HFF-Myc (cell line): ENCODE measurements at places on chromosomes 6 and 20.

DNA sequence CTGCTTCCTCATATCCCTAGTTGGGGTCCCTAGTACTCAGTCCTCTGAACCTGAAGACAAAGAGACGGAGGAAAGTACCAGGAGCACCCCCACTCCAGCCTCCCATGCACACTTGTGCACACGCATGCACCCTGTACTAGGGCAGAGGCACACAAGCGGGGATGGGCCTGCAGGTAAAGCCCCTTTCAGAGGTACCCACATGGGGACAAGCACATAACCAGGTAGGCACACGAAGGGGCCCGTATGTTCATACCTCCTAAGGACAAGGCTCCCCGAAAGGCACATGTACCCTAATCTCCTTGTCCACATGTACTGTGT is 1.1 kb downstream of the TMEM151B start:
- DNase-seq = no peak

DNA sequence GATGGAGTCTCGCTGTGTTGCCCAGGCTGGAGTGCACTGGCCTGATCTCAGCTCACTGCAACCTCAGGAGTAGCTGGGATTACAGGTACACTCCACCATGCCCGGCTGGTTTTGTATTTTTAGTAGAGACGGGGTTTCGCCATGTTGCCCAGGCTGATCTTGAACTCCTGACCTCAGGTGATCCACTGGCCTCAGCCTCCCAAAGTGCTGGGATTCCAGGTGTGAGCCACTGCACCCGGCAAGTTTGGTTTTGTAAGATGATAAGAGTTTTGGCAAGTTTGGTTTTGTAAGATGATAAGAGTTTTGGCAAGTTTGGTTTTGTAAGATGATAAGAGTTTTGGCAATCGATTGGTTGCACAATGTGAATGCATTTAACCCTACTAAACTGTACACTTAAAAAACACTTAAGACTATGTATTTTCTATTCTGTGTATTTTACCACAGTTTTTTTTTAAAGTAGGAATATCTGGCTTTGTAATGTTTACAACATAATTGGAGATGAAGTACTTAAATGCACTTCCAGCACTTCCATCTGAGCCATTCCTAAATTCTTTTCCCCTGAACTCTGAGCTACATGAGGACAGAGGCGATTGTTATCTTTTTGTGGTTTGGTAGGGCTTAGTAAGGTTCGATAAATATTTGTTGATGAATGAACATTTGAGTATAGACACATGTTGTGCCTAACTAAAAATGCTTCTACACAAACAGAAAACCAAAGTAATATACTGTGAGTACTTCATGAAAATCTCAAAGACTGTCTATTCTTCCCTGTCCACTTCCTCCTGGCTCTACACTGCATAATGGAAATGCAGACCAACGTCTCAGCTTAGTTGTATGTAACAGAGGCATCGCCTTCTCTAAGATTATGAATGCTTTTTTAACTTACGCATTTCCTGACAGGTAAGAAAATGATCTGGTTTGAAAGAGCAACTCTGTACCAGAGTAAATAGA is 18.8 kb downstream of the SAMHD1 start:
- no peak for DNase-seq

- DNase-seq = no peak
These were observed 8.4 kb upstream of the STK35 start for GRCh38 chr20:2093159-2093781.

GRCh38 chr20:1883986-1884385 is 11.2 kb upstream of the SIRPA start:
- no peak for DNase-seq

DNA sequence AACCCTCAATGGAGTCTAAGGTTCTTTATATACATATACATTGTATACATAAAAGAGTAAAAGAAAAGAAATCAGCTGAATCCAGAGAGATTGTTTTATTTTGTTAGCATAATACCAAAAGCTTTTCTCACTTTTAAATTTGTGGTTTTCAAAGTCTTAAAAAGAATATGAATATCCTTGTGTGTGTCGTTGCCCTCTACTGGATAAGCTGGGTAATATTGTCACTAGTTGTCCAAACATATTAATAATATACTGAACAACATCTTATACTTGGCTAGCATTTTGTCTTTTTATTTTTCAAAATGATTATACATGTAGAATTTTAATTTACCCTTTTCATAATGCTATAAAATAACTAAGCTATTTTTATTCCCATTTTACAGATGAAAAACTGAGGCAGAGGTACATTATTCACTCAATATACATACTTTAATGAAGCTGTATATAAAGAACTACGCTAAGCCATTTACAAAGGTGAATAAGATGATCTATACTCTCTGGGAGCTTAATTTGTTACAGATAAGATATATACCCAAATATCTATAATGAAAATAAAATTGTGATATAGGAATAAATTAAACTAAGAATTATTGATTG is 531.7 kb downstream of the TFAP2B start:
- DNase-seq = no peak

DNA sequence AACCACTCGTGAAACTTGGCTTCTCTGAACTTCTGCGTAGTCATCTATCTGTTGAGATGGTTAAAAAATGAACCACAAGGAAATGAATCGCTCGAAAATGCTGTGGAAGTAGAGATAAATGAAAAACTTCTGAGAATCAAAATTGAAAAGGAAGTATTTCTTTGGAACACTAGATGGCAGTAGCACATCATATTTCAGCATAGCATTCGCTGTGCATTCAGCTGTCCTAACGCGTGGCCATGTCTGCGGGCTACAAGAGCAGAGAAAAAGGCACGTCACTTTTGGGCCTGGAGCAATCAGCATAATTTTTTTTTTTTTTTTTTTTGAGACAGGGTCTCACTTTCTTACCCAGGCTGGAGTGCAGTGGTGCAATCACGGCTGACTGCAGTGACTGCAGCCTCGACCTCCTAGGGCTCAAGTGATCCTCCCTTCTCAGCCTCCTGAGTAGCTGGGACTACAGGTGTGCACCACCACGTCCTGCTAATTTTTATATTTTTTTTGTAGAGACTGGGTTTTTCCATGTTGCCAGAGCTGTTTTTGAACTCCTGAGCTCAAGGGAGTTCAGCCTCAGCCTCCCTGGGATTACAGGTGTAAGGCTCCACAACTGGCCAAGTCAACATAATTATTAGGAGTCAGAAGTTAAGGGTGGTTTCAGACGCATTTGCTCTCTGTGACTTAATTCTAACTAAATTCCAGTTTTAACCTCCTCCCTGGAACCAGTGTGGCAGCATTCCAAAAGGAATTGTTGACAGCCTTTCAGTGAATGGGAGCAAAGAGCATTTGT is 8.8 kb upstream of the PERP start:
- DNase-seq = peak; percentile 44

DNA sequence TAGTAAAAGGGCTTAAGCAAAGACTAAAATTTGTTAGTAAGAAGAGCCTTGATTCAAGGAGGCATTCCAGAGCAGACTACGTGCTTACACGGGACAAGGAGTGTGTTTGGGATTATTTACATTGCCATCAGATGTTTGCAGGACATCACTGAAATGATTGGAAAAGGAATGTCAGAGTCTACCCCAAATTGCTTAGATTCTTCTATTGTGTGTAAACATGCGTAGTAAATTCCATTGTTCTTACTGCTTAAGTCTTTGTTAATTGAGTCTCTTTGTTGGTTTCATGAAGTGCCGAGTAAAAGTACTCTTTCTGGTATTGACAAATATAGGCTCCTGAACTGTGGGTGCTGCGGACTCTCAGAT is 60.5 kb downstream of the CD83 start:
- DNase-seq = no peak

- DNase-seq = no peak
These were observed 13.7 kb upstream of the TMEM244 start for GRCh38 chr6:129874837-129875236.

- no peak for DNase-seq
These were observed 26.3 kb upstream of the SNRPB2 start for GRCh38 chr20:16703570-16703969.

DNA sequence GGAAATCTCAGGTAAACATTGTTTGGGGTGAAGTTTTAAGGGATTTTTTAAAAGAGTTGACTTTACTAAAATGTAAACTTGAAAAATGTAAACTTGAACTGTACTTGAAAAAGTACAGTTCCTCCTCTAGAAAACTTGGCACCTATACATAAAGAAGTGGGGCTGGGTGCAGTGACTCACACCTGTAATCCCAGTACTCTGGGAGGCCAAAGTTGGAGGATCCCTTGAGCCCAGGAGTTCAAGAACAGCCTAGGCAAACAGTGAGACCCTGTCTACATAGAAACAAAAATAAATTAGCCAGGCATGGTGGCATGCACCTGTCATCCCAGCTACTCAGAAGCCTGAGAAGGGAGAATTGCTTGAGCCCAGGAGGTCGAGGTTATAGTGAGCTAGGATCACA is 7.2 kb downstream of the BTBD9 start:
- DNase-seq = no peak

- DNase-seq = no peak
These were observed 356.7 kb upstream of the MMS22L start for GRCh38 chr6:97639702-97640101.

GRCh38 chr6:133772567-133772966 is 116.3 kb upstream of the TCF21 start:
- no peak for DNase-seq

- no peak for DNase-seq
These were observed 535.0 kb downstream of the PKHD1 start for GRCh38 chr6:51552435-51552834.

DNA sequence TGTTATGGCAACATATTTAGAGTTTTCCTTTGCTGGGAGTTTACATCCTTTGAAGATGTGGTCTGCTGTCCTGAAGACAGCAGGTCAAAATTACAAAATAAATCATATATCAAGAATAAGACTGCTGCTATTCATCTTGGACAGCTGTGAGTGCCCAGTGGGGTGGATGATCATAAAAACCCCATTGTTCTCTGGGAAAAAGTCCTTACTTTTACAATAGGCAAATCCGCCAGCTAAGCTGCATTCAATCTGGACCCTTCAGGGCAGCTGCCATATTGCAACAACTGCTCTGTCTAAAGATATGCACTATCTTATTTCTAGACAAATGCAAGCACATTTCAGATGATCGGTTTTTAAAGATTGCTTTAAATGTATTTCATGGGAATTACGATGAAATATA is 19.4 kb downstream of the CASS4 start:
- no peak for DNase-seq

DNA sequence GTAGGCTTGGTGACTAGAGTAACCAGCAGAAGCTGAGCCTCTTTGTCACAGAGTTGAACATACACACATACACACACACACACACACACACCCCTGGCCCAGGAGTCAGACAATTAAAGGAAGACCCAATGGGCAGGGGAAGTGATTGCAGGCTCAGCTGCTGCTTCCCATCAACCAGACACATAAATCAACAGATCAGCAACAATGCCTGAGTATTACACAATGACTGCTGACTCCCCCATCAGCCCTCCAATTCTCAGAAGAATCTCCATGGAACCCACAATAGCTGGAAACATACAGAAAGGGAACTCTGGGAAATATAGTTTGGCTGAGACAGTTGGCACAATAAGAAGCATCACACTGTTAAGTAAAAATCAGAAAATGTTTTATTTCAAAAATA is 270.4 kb upstream of the PLCB4 start:
- DNase-seq = no peak

DNA sequence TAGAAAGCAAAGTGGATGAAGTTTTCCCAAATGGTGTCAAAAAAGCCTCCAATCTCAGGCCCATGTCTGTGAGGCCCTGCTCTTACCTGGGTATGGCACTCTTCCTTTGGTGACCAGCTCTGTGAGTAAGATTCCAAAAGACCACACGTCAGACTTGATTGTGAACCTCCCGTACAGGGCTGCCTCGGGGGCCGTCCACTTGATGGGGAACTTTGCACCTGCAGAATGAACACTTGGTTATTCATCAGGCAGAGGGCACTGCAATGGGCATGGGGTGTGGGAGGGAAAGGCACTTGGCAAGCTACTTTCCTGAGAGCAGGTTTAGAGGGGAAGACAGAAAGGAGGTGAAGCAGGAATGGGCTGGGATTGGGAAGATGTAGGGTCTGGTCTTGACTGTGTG is 68.7 kb upstream of the TRAF3IP2 start:
- no peak for DNase-seq

- no peak for DNase-seq
These were observed 142.2 kb downstream of the NFATC2 start for GRCh38 chr20:51400051-51400926.

- DNase-seq = no peak
These were observed 28.3 kb upstream of the CD83 start for GRCh38 chr6:14089224-14089623.

DNA sequence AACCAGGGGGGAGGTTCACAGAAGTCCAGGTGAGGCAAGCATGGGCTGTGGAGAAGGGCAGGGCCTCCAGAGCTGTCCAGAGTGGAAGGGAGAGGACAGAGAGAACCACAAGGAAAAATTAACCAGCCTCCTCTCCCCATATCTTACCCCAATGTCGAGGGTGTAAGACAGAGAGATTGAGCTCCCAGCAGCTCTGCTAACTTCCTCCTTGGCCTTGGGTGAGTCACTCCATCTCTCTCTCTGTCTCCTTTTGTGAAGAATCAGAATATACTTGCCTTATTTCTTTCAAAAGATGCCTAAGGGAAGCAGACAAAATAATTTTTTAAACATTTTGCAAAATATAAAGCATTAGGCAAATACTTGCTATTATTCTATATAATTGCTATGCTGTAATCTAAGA is 58.3 kb upstream of the IYD start:
- no peak for DNase-seq

- no peak for DNase-seq
These were observed 106.3 kb downstream of the SLC23A2 start for GRCh38 chr20:4894981-4895381.

- DNase-seq = no peak
These were observed 21.6 kb downstream of the FKBP1A start for GRCh38 chr20:1371202-1371782.

GRCh38 chr6:79543886-79544285 is 6.7 kb upstream of the LCA5 start:
- DNase-seq = no peak

- no peak for DNase-seq
These were observed 311.2 kb downstream of the ESR1 start for GRCh38 chr6:152118678-152119077.

DNA sequence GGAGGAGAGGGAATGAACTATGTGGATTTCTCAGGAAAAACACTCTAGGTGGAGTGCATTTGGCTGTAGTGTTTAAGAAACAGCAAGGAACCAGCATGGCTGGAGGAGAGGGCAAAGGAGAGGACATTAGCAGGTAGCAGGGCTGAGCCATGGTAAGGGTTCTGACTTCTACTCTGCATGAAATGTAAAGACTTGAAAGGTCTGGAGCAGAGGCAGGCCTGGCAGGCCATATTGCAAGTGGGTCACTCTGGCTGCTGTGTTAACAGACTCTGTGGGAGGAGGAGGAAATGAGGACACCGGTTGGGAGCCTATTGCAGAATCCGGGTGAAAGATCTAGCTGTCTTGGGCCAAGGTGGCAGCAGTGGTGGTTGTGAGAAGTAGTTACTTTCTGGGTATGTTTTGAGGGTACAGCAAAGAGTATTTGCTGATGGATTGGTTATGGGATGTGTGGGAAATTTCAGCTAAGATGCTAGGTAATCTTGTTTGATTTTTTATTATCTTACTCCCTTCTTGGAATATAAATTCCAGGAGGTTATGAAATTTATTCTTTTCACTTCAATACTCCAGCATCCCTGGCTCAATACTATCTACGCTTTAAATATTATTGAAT is 115.9 kb upstream of the BCLAF1 start:
- DNase-seq = no peak

- no peak for DNase-seq
These were observed 266.0 kb upstream of the CITED2 start for GRCh38 chr6:139640448-139640847.
